ENCODE measurements at places on chromosomes 4 and X.

GRCh38 chrX:24876530-24877287, 139.1 kb downstream of the ARX start:
- DNase-seq = no peak

DNA sequence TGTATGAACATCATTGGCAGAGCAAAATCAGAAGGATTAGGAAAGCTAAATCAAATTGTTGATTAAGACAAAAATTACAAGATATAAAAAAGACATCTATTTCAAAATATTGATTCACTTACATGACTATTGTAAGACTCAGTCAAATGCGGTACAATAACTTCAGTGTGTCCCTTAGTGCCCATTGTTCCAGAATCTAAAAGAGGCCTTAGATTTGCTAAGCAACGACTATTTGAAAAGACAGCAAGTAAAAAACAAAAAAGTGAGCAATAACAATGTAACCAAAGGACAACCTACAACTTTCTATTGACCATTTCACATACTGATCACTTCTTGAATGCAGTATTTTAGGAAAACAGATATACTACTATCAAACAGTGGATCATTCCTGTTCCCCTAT, 65.6 kb downstream of the UBA6 start:
- no peak for DNase-seq

GRCh38 chrX:9464435-9465371, at the start of gene TBL1X:
Gene TBL1X, plus strand, starts transcription at chrX:9465058. Its CDS starts 188,529 bp downstream, at chrX:9653587.
- peak; percentile 49 for DNase-seq

DNA sequence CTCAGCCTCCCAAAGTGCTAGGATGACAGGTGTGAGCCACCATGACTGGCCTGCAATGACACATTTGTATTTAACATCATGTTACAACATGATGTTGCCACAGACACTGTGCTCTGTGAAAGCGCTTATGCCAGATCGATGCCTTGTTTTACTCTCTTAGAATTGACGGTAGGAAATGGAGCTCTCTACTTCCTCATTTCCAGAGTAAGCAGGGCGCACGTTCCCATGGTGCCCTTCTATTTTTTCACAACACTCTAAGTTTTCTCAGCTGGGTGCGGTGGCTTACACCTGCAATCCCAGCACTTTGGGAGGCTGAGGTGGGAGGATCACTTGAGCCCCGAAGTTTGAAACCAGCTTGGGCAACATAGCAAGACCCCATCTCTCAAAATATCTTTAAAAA, 60.7 kb upstream of the DHRSX start:
- no peak for DNase-seq

GRCh38 chrX:41875142-41875541, 48.2 kb downstream of the CASK start:
- no peak for DNase-seq

DNA sequence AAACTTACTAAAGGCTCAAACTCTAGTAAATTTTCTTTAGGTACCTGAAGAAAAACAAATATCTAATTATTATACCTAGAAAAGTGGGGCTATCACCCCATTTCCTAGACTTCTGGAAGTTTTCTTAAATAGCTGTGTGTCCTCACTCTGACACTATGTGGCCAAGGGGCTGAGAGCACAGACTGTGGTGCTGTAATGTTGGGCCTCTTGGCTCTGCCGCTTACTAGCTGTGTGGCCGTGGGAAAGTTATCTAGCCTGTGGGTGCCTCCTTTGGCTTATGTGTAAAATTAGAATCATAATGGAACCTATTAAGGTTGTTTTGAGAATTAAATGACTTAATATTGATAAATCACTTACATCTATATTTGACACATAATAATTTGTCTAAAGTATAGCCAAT, 114.4 kb downstream of the SNCA start:
- DNase-seq = no peak

- no peak for DNase-seq
These were observed 16.0 kb upstream of the SH3TC1 start for GRCh38 chr4:8182858-8183725.

- no peak for DNase-seq
These were observed 345.1 kb upstream of the SMIM31 start for GRCh38 chr4:164408831-164409230.

DNA sequence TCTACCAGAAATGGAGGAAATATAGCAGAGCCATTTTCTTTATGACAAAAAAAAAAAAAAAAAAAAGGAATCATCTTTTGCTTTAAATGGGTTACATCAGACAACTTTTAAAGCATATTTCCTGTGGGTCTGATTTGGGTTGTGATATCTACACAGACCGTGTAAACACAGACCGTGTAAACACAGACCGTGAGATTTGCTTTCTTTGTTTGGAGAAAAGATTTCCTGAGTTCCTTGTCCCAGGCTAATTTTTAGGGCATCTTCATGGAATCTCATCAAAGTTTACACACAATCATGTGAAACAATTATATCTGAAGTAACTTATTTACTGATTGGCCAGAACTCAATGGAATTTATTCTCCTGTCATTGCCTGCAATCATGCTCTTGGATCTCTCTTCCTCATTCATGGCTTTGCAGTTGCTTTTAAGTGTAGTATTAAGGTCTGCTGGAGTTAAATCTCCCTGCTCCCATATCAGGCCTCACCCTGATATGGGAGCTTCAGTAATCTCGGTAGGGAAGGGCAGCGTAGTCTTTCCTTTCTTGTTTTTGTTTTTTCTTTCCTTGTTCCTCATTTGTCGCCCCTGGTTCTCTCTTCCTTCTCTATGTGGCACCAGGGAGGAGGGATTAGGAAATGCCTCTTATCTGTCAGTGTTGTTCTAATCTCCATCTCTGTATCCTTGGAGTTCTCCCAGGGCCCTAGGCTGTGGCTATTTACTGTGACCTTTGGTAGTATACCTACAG, 248.6 kb upstream of the JADE1 start:
- no peak for DNase-seq

- DNase-seq = no peak
These were observed 24.4 kb downstream of the FAT1 start for GRCh38 chr4:186699298-186699697.

GRCh38 chr4:117664706-117665444, 369.4 kb upstream of the NDST3 start:
- DNase-seq = no peak

DNA sequence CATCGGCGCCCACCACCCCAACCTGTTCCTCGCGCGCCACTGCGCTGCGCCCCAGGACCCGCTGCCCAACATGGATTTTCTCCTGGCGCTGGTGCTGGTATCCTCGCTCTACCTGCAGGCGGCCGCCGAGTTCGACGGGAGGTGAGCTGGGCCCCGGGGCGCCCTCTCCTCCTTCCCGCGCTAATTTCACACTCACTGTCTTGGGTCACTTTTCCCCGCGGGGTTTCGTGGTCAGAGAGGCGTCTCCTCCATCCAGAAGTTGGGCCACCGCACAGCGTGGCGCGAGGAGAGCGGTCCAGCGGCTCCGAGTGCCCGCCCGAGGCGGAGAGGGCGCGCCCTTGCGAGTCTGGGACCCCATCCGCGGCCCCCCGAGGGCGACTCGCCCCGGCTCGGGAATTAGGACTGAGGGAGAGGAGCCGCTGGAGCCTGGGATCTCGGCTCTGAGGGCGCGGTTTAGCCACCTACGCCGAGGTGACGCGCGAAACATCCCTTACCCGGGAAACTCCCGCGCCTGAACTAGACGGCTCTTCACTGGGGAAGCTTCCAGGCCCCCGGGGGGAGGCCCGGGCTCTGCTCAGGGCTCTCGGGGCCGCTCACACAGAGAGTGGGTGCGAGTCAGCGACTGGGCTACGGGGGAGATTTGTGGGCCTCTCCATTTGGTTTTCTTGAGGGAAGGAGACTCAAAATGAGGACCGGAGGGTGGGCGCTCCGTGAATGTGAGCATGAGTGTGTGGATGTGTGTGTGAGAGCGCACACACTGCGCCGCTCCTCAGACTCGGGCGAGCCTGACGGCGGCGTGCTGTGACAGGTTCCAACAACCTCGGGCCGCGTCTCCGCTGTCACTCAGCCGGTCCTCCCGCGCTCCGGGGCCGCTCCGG, 551 bp downstream of the NPNT start:
- peak; percentile 10 for DNase-seq

DNA sequence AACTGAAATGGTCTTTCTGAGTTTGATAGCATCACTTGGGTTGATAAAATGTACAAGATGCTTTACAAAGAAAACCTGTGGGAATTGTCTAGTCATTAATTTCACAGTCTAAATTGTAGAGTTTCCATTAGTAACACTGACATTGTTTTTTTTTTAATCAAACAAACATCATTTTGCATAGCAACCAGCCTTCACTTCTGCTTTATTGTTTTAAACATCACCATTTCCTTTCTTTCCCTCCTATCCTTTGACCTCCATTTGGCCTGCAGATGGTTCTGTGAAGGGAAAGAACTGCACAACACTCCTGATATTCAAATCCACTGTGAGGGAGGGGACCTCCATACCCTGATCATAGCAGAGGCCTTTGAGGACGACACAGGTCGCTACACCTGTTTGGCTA, 171.1 kb downstream of the PALLD start:
- DNase-seq = no peak

DNA sequence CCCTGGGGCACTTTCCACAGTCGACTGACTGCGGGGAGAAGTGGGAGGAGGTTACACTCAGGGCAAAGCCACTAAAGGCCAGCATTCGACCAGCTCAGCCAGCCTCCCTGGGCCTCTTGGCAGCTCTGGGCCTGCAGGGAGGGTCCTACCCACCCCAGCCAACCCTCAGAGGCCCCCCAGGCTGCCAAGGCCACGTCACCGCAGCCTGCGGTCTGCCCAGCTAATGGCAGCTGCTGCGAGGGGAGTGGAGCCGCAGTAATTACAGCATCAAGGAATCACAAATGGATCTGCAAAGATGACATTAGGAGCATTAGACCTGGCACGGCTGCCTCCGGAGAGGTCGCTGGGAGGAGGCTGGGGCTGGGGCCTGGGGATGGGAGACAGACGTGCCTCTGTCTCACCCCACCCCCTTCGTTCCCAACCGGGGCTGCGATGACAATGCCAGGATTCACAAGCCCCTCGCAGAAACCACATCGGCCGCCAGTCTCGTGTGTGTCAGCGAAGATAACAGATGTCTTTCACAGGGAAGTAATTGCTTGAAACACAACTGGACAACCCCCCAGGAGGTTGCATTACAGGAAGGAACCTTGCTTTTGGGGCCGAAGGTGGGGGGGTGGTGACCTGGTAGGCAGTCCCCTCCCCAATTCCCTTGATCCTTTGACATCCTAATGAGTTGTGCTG, 367.6 kb downstream of the BCOR start:
- DNase-seq = no peak

GRCh38 chr4:74441744-74442143, 3.2 kb upstream of the AREG start:
- no peak for DNase-seq

DNA sequence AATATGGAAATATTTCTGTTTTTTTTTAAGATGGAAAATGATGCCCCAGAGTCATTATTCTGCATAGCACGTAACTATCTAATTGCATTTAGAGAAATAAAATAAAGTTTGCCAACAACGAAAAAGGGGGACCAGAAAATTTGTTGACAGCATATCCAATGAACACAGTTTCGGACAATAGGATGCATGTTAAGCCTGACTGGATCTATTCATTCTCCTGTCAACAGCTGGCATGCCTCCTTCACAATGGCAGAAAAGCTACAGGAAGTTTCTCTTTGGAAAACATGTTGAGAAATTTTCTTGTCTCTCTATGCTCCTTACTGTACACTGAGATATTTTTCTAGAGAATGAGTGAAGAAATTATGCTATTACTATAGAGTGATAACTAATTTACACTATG, 262.5 kb downstream of the GRID2 start:
- no peak for DNase-seq

DNA sequence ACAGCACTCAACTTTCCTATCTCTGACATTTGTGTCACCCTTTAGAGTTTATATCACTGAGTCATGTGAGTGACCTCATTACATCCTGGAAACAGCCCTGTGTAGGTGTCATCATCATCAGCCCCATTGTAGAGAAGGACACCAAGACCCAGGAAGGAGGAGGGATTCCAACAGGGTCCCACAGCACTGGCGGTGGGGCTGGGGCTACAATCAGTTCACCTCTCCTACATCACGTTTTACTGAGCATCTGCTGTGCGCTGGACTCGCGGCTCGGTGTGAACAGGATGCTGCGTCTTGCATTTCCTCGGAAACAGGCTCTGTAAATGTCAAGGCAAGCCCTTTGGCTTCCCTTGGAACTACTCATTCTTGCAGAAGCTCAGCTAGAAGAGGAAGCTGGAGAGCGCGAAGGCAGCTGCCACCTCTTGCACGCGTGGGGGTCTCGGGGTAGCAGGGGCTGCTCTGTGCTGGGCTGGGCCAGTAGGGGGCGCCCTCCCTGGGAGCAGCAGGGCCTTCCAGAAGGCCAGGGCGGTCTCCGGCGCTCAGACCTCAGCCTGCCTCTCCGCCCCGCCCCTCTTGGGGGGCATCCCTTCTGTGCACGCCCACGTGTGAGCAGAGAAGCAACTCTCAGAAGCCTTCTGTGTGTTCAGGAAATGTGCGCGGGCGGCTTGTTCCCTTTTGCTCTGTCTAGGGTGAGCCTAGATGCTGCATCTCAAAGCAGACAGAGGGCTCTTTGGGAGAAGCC, 29.0 kb downstream of the REELD1 start:
- DNase-seq = peak; percentile 72

DNA sequence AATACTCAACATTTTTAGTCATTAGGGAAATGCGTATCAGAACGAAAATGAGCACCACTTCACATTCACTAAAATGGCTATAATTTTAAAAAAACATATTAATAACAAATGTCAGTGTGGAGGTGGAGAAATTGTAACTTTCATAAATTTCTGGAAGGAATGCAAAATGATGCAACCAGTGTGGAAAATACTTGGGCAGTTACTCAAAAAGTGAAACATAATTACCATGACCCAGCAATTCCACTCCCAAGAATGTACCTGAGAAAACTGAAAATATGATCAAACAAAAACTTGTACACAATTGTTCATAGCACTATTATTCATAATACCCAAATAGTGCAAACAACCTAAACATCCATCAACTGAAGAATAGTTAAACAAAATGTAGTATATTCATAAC, 76.1 kb upstream of the FAM241A start:
- no peak for DNase-seq

All from activated T-cell treated with anti-CD3 and anti-CD28 coated beads for 48 hours (primary cell).